ENCODE measurements at places on chromosomes 5 and 9.

DNA sequence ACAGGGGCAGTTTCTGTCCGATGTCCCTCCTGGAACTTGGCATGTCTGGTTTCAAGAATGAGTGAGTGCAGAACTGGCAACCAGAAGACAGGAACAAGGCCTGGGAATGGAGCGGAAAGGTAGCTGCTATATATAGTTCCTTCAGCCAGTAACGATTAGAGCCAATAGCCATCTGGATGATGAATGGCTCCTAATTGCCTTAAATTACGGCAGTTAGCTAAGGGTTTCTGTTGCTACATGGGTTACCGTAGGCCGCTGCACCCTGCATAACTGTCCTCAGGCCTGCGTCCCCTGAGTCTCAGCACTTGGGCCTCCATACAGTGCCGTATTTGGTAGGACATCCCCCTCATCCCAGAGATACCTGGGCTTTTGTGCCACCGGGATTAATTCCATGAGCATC, 29.4 kb downstream of the WWC1 start:
- no peak for DNase-seq

- DNase-seq, result no peak
Observed at GRCh38 chr9:134598884-134599245, 42.7 kb upstream of the COL5A1 start.

DNA sequence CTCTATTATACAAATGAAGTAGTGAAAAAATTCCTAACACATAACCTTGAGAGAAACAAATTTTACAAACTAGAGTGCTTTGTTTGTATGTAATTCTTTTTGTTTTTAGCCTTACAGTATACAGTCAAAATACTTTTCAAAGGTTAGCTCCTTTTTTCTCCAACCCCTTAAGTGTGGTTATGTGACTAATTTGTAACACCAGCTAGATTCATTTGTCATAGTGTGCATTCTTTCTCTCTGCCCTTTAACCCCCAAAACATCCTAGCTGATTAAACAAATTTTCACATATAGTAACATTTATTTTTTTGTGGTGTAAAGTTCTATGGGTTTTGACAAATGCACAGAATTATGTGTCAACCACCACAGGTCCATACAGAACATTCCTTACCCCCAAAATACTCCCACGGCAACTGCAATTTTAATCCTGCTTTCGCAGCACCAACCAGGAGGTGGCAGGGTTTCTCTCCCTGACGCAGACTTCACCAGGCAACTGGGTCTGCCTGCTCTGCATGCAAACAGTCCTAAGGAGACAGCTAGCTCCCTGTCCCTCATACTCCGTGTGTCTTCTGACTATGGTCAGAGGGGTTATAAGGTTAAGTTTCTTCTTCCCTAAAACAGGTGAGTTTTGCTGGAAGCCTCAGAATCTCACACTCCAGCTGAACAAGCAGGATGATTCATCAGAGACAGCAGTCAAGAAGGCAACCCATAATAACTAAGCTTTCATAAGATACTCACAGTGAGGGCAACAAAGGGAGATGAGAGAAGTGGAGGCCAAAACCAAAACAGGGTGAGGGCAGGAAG, 44.5 kb upstream of the NR5A1 start:
- DNase-seq, result no peak

DNA sequence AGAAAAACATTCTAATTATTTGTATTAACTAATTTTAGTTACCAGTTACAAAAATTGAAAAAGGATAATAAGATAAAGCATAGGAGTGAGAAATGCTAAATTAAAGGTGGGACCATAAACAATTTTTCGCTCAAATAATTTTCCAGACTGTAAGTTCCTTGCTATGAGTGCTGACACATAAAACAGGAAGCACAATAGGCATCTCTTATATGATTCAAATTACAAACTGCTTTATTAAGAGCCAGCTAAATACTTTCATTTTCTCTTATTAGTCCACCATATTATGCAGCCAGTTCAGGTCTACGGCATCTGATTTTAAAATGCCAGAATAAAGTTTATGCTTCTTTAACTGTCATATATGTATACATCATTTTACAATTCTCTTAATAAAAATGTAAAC, 4.4 kb downstream of the RC3H2 start:
- no peak for DNase-seq

Measured in activated T-helper 1 cell treated with anti-CD3 and anti-CD28 coated beads, Interleukin-2, amount 50 U/mL, for 16 hours (primary cell).